ENCODE measurements at places on chromosomes 3 and 15.

DNA sequence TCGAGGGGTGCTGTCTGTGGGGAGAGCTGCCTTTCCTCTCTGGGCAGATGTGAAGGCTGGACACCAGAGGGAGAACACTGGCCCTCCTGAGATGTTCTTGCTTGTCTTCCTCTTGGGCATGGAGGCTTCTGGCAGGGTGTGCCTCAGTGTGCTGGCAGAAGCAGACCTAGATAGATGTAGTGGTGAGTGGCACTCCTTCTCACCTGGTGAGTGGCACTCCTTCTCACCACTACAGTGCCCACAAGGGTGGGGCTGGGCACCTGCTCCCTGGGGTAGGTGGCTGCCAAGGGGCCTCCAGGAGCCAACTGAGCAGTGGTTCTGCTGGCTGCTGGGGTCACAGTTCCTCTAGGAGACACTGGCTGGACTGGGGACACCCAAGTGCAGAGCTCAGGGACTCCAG is 18.7 kb downstream of the ACVR2B start:
- DNase-seq = no peak

DNA sequence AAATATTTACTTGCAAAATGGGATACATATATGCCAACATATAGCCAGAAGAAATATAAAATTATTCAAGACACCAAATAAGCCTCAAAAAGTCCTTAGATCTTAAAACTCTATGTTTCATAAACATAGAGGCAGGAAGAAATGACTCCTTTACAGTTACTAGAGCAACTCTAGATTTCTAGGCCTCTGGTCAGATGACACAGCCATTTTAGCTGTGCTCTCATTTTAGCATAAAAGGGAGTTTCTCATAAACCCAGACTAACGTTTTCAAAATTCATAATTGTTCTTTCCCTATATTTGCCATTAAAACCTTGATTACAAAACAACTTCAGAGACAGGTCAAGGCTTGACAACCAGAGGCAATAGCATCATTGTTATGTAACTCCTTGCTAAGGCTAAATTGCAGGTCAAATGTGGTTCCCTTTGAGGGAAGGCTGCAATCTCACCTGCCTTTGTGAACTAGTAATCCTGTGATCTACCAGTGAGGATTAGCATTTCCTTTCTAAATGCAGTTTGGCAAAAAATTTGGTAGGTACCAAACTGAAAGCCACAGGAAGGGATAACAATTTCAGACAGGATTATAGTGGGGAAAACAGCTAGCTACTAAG is 8.2 kb downstream of the THOC7 start:
- no peak for DNase-seq

DNA sequence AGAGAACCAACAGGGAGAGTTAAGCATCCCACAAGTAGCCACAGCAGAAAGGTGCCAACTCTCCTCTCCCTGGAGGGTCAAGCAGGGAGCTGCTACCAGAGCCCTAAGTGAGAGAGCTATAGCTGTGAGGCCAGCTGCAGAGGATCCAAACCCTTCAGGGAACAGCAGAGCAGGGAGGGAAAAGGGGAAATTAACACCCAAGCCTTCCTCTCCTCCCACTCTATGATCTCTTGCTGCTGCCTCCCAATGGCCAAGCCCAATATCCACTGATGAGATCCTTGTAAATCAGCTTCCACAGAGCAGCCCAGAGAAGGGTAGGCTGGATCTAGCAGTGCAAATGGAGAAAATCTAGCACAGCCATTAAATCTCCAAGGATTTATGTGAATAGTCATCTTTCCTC is 68.2 kb upstream of the THBS1 start:
- DNase-seq = no peak

DNA sequence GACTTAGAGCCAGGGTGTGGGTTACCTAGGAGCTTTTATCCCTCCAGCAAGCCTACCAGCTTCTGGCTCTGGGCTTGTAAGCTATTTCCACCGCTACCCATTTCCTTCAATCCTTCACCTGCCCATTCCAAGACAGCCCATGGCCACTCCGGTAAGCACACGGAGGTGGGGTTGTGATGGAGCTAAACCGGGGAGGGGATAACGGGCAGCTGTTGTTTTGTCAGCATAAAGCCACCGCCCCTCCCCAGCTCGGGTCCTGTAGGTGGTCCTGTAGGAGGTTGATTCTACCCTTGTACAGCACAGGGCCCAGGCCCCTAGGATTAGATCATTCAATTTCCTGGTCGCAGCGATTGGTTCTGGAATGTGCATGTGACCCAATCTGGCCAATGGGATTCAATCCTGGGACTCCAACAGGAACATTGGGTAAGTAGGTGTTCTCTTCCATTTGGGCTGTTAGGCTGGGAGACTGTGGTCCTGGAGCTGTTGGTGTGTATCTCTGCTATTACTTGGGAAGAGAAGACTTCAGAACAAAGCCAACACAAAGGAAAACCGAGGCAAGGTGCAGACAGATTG is 150.6 kb downstream of the RAB11A start:
- DNase-seq = no peak

DNA sequence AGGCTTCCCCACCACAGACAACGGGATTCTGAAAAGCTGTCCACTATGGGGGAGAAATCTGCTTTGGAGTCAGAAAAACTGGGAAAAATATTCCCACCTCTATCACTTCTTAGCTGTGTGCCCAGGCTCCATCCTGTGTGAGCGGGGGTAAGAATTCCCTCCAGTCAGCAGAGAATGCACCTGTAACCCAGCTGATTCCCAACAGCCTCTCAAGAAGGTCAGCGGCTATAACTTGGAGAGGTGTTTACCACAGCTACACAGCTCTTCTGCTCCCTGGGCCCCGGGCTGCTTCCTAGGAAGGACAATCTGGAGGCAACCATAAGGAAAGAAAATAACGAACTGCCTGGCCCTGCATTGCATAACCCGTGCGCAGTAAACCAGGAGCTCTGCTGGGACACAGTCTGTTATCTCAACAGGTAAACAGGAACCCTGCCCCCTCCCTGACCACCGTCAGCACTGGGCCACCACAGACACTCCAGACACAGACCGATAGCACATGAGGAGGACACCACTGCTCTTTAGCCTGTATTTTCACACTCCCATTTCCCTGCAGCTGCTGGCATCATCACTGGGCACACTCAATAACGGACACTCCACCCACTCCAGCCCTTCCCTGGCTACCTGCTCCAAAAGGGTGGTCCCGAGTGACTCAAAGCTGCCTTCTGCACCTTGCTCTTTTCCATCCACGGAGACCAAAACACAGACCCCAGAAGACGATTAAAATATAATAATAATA is 2.1 kb downstream of the RAB43 start:
- peak; percentile 47 for DNase-seq

DNA sequence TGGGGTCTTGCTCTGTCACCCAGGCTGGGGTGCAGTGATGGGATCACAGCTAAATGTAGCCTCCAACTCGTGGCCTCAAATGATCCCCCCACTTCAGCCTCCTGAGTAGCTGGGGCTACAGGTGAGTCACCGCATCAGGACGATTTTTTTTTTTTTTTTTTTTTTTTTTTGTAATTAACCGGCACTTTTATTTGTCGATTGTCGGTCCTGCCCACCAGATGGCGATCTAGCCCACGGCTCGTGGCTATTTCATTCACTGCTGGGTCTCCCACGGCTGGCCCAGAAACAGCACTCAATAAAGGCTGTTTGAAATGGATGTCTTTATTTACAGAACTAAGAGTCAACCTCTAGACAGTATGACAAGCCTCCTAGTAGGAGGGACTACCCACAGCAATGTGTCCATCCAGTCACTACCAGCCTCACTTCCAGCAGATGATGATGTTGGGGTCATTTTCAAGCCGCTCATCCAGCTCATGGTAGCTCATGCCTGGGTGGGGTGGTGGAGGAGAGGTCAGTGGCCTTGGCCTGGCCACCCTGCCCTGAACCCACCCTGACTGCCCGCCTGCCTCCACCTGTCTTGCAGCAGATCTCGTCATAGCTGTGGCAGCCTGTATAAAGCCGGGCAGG is 1.8 kb upstream of the ZMYND10 start:
- DNase-seq = peak; percentile 81

GRCh38 chr3:52454250-52454937 is 553 bp upstream of the TNNC1 start:
- DNase-seq = no peak
